Stimulated activated CD4-positive, alpha-beta T cell treated with anti-CD3 and anti-CD28 coated beads, Interleukin-15, amount 100 ng/mL, for 1 hour (primary cell): ENCODE measurements at places on chromosomes 2 and 18.

GRCh38 chr2:119756837-119757236, 2.9 kb upstream of the PTPN4 start:
- peak; percentile 8 for DNase-seq

DNA sequence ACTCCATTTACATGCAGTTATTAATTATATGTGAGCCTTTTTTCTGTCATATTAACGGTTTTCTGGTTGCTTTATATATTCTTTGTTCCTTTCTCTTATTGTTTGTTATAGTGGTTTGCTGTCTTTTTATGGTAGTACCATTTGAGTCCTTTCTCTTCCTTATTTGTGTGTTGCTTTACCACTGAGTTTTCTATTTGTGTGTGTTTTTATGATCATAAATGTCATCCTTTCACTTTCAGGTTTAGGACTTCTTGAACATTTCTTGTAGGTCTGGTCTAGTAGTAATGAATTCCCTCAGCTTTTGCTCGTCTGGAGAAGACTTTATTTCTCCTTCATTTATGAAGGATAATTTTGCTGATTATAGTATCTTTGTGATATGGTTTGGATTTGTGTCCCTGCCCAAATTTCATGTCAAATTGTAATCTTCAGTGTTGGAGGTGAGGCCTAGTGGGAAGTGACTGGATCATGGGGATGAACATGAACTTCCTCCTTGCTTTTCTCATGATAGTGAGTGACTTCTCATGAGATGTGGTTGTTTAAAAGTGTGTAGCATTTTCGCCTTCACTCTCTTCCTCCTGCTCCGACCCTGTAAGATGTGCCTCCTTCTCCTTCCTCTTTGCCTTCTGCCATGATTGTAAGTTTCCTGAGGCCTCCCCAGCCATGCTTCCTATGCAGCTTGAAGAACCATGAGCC, 11.5 kb downstream of the GCC2 start:
- no peak for DNase-seq

- DNase-seq = no peak
Observed at GRCh38 chr2:197209742-197210408, 100.7 kb downstream of the ANKRD44 start.

DNA sequence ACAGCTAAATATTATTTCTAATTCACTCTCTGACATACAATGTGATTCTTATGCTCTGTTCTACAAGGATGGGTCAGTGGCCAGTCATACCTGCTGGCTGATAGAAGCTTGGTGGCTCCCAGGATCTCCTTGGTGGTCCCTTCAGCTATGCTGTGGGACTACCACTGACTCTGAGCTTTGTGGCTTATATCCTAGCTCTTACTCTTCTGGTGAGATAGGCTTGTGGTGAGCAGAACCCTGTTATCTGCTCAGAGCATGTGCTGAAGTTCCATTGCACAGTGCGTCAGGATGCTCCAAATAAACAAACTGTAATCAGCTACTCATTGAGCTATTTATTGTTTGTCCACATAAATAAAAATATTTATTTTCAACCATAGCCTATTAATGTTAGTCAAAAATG, 51.7 kb downstream of the MFSD6 start:
- no peak for DNase-seq

- no peak for DNase-seq
Observed at GRCh38 chr2:169464882-169465281, 14.4 kb upstream of the BBS5 start.

DNA sequence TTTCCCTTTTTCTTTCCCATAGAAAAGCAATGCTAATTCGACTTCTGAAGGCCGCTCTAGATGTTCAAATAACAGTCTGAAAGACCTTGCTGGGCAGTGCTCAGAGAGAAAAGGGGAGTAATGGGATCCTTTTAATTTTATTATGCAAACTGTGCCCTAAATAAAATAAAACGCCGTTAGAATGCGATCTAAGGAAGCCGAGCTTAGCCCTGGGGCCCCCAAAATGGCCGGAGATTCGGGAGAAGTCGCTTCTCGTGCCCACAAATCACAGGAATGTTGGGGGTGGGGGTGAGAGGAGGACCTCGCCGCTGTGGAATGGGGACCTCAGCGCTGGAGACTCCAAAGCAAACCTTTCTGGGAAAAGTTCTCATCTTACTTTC, 8.4 kb upstream of the POU3F3 start:
- DNase-seq = no peak

- no peak for DNase-seq
Observed at GRCh38 chr2:192500550-192501200, 305.9 kb upstream of the TMEFF2 start.

- no peak for DNase-seq
Observed at GRCh38 chr18:36169938-36170337, 17.4 kb upstream of the MOCOS start.

- no peak for DNase-seq
Observed at GRCh38 chr2:169891593-169892298, 64.5 kb downstream of the UBR3 start.

- no peak for DNase-seq
Observed at GRCh38 chr2:138364554-138365162, 136.9 kb upstream of the SPOPL start.

DNA sequence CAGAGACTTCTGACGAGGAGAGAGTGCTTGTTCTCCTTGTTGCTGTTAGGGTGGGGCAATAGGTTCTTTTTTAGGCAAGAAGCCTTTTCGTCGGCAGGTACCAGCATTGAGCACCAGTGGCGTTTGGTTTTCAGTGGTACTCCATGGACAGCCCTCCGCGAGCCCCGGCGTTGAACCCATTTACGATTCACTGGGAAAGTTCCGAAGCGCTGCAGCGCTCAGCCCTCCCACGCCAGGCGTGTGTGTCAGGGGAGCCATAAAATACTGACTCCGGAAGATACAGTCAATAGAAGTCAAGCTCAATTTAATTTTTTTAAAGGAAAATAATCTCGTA, 494 bp upstream of the ROCK1 start:
- DNase-seq = peak; percentile 32

DNA sequence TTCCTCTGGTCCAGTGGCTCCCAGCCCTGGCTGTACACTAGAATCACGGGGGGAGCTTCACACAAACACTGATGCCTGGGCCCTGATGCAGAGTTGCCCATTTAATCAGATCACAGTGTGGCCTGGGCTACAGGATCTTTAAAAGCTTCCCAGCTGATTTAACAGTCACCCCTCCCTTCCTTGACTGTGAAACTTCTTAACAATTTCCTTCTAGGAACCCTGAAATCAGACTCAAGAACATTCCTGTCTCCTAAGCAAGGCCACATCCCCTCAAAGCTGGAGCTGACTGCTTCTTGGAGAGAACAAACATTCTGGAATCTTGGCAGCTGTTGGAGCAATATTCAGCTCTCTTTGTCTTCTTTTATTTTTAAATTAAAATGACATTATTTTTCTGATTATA, 88.7 kb downstream of the ADD2 start:
- DNase-seq = no peak

- DNase-seq = no peak
Observed at GRCh38 chr2:118616432-118616831, 231.0 kb downstream of the EN1 start.

DNA sequence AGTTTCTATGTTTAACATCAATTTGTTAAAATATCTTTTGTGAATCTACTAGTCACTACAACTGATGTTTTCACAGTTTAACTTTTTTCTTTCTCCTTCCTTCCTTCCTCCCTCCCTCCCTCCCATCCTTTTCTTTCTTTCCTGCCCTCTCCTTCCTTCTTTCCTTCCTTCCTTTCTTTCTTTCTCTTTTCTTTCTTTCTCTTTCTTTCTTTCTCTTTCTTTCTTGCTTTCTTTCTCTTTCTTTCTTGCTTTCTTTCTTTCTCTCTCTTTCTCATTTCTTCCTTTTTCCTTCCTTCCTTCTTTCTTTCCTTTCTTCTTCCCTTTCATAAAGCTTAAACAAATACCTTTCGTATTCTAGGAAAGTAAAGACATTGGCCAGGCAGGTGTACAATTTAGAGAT, 2083.0 kb upstream of the CELF4 start:
- no peak for DNase-seq

DNA sequence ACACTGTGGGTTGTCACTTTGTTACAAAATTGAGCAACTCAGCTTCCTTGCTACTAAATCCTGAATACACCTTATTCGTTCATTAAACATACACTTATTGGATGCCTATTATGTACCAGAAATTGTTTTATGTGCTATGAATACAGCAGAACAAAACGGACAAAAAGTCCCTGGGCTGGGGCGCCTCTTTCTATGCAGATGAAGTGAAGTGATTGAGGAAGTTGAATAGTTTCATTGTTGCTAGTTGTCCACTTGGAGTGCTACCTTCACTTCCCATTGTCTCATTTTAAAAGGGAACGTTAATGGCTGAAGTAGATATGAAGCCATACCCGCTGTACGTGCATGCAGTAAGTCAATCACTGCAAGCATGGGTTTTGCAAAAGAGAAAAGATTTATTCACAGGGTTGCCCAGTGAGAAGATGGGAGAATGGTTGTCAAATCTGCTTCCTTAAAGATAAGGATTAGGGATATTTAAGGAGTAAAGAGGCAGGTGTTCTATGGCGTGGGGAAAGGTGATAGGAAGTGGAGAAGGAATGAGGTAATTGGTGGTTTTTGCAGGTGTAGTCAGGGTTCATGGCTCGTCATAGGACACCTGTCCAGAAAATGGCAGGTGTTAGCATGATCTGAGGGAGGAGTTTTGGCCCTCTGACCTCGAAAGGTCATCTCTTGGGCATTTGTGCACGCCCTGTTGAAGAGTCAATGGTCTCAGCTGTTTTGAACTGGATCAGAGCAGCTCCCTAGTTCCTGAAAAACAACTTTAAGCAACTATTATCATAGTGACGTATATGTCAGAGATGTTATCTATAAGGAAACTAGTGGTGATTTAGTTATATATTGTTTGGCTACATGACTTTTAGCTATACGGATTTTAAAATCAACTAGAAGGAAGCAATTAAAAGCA, 23.5 kb downstream of the TRPM8 start:
- DNase-seq = no peak

GRCh38 chr18:63293935-63294334, 25.6 kb downstream of the BCL2 start:
- no peak for DNase-seq

DNA sequence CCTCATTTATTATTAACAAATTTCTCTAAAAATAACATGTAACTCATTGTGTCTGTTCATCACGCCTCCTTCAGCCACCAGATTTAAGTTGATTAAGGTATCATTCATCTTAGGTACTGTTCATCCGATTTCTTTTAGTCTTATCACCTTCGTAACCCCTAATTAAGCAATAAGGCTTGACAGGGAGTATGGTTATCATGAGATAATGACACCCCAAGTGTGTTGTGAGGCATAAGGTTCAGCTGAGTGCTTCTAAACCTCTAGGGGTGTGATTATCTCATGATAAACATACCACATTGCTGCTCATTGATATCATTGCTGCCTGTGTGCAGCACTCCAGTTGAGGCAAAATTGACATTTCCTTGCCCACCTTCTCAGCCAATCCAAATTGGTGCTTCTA, 158.9 kb upstream of the BOD1L2 start:
- DNase-seq = no peak

GRCh38 chr18:59446012-59446411, 86.9 kb upstream of the LMAN1 start:
- DNase-seq = no peak

- DNase-seq = no peak
Observed at GRCh38 chr18:21703241-21703820, 1.2 kb downstream of the ABHD3 start.

- DNase-seq = no peak
Observed at GRCh38 chr2:12718015-12718671, 1.4 kb downstream of the TRIB2 start.

- no peak for DNase-seq
Observed at GRCh38 chr2:66443186-66443978, 8.5 kb downstream of the MEIS1 start.

DNA sequence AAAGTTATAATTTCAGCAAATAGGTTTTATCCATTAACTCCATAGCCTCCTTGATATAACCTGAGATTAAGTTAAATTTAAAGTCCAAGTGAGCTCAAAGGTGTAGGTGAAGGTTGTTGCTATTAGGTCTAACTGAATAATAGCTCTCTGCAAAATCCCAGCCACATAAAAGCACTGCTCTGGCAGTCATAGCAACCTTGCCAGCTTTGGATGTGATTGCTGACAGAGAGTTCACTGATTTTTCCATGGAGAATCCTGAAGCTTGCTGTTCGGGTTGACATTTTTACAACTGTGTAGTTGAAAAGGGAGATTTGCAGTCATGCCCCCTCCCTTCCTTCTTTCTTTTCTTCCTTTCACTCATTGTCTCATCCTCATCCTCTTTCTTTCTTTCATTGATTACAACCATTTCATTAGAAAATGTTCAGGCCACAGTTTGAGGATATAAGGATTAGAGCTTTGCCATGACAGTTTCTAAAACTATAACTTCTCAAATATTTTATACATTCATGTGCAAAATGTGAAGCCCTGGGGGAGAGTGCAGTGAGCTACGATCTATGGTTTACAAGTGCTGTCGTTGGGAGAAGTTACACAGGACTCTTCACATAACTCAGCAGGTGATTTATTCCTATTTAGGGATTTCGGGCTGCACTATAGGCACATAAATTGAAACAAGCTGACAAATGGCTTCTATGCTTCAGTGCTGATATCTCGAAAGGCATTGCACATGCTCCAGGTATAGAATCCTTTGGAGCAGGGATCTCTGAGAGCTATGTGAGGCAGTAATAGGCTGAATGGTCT, 193.8 kb downstream of the LRRTM4 start:
- DNase-seq = no peak

DNA sequence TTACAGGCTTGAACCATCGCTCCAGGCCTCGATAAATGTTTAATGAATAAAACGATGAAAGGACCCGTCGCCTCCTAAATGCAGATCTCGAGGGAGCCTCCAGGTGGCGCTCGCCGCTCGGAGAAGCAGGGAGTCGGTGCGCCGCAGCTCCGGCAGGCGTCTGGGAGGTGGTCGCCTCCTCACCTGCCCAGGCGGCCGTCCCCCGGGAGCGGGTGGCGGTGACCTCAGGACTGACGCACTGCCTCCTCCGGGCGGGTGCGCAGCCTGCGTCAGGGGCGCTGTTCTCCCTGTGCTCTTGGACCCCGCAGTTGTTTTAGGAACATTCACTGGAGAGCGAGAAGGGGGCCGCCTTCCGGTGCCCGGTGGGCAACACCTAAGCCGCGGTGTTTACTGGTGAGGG, 38.6 kb upstream of the POLE4 start:
- DNase-seq = peak; percentile 48

DNA sequence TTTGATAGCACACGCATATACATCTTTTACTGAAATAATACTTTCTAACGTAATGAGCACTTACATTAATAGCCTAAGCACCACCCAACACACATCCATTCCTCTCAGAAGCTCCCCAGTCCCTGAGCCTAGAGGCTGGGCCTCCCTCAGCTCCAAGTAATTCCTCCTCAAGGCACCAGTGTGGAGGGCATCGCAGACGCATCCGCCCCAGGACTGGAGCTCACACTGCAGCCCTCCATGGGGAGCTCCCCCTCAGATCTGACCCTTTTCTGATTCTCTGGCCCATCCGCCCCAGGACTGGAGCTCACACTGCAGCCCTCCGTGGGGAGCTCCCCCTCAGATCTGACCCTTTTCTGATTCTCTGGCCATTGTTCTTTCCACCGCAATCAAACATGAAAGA, 60.4 kb upstream of the SNTG2 start:
- no peak for DNase-seq

GRCh38 chr18:39349801-39350200, 1784.2 kb upstream of the CELF4 start:
- no peak for DNase-seq

GRCh38 chr2:85134896-85135659, 1.9 kb downstream of the TCF7L1 start:
- no peak for DNase-seq

- DNase-seq = no peak
Observed at GRCh38 chr18:27491772-27492171, 306.7 kb upstream of the CHST9 start.
